Transverse colon (tissue), 4 donors: ENCODE measurements at places on chromosomes 16 and 17.

- DNase-seq: no peak
Observed at GRCh38 chr16:12341423-12341822, 364.9 kb downstream of the SNX29 start.

DNA sequence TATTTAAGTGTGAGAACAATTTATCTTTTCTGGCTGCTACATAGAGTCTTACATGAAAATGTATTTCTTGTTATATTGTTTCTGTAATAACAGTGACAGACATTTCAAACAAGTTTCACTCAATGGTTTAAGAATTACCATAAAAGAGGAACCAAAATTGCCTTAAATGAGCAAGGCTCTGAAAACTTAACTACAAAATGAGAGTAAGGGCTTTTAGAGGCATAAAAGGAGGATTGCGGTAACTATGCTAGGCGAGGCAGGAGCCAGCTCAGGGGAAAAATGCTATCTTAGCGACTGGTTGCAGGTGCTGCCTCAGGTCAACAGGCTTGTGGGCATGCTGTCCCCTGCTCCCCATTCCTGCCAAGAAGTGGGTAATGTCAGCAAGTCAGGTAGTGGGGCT lies 81.7 kb upstream of the MSI2 start:
- DNase-seq: no peak

DNA sequence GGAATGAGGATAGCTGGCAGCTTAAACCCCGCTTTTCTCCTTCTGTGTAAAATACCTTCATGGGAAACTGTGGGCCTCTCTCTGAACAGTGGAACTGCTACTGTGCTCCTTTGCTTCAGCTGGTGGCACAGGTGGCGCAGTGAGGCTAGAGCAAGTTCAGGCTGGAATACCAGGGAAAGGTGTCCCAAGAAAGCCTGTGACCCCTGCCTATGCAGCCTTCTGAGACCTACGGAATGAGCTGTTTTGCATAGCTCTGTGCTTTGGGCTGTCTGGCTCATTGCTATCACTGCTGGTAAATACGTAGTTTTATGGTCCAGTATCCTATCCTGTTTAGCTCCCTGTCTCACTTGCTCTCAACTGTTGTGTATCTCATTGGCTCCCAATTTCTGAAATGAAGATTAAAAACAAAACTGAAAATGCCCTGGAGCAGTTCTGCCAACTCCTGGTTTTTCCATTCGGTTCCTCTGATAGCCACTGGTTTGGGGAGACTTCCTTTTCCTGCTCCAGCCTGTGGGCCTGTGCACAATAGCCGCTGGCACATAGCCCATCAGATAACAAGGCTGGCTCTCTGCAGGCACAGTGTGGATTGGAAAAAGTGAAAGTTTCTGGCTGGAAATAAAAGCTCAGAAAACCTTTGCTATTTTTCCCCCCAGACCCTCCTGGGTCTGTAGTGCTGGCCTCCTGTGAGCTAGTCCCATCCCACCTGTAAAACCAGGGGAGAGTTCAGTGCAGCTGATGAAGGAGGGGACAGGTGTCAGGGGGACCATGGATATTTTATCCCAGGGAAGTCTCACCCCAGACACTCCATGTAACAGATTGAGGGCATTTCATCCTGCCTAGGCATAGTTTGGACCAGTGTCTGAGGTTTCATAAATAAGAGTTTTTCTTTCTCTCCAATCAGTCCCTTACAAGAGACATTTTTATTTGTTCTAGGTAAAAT lies 24.0 kb downstream of the LIMD2 start:
- DNase-seq: peak; percentile 86

GRCh38 chr16:50295541-50296132 lies 29.3 kb downstream of the ADCY7 start:
- no peak for DNase-seq

GRCh38 chr16:46746821-46747776 lies 1.0 kb downstream of the MYLK3 start:
- DNase-seq: no peak

GRCh38 chr16:88347656-88348376 lies 34.9 kb upstream of the ZNF469 start:
- no peak for DNase-seq

GRCh38 chr16:58392215-58393137 lies at the start of gene GINS3:
Gene GINS3, plus strand, starts transcription at chr16:58392471. Its CDS starts 131 bp downstream, at chr16:58392602.
- DNase-seq: peak; percentile 90

GRCh38 chr17:44529864-44530263 lies 26.7 kb upstream of the GPATCH8 start:
- no peak for DNase-seq

DNA sequence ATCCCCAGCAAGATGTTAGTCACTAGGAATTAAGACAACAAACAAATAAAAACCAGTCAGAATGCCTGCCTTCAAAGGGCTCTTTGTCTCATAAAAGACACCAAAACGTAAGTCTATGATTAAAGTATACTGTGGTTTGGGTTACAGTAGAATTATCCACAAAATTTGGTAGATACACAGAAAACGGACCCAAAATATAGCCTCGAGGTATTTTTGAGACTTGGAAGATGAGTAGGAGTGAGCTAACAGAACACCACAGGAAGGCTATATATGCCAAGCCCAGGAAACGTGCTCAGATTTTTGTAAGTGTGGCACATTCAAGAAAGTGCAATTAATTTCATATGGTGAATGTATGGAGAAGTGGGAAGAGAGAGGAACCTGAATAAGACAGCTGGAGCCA lies 831.4 kb downstream of the CDH11 start:
- DNase-seq: no peak

DNA sequence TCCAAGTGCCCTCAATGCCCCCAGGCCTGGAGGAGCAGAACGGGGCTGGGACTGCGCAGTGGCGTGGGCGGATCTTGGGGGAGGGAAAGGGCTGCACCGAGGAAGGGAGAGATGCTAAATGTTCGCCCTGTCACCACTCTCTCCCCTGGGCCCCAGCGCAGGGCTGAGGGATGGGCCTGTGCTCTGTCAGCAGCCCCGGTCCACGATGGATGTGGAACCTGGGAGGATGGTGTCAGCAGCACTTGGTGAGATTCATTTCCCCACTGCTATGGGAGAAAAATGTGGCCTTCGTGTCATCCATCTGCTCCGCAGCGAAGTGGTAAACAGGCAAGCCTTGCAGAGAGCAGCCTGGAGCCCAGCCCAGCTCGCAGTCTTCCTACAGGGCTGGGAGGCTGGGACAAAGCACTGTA lies 72.0 kb downstream of the TMEM132E start:
- DNase-seq: no peak

DNA sequence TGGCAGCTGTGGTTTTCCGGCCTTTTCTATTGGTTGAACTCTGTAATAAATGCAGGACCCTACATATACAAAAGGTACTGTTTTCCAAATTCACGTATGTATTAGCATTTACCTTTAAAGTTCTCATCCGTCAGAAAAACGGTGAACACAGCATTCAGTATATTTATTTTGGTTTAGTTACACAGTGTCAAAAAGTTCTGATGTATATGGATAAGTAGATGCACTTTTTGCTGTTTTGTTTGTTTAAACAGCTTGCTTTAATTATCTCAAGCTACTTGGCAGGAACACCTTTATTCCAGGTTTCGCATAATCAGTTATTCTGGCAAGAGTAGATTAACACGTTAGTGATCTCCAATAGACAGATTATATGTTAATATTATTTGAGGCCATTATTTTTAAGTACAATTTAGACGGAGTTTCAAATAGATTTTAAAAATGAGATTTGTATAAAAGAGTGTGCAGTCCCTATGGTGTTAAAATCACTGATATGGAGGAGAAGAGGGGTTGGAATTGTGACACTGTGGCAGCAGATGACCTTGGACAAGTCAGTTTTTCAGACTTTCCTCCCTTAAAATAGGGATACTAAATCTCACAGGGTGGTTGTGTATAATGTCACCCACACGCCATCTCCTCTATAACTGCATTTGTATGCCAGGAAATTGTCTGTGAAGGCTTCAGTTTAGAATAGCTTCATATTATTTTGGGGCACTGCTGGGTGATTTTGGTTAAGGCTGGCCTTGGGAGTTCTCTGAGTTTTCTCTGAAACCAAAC lies 2.1 kb downstream of the HERPUD1 start:
- no peak for DNase-seq

DNA sequence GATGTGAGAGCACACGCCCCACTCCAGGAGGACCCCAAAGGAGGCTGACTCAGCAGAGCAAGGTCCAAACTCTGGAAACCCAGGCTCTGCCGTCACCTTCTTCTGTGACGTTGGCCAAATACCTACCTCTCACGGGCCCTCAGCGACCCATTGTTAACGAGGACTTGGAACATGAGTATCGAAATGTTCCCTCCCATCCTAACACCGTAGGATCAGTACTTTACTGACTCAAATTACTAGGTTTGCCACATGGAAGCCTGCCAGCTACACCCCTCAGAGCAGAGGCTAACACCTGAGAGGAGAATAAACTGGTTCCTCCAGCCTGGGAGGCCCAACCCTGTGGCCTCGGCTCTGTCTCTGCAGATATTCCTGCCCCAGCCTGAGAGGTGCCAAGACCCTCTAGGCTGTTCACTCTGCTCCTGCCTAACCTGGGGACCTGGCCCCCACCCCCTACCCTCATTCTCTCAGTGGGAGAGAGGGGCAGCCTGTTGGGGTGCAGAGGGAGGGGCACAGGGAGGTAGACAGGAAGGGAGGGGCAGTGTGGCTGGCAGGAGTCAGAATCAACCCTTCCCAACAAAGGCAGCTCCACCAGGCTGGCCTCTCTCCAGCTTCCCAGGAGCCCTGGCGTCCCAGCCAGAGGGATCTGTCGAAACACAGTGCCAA lies 4.4 kb downstream of the PITPNM3 start:
- DNase-seq: peak; percentile 88

- DNase-seq: peak; percentile 17
Observed at GRCh38 chr17:33520426-33521330, 227.6 kb upstream of the ASIC2 start.

- DNase-seq: no peak
Observed at GRCh38 chr16:87042551-87043230, 274.5 kb downstream of the C16orf95 start.

DNA sequence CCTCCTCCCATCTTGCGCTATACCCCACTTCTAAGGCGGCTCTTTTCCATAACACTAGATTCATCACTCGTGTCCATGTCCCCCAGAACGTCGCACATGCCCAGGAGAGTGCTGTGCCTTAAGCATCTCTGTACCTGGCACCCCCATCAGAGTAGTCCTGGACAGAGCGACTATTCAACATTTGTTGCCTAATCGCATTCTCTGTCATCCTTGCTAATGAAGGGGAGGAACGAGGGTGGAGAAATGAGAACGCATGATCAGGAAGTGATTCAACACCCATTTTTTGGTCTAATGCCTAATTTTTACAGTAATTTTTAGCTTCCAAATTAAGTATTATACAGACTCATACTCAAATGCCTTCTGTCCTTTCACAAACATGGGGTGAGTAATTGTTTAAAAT lies 53.2 kb downstream of the SLC39A11 start:
- no peak for DNase-seq

- DNase-seq: no peak
Observed at GRCh38 chr16:57531253-57531575, 5.2 kb downstream of the CCDC102A start.

GRCh38 chr16:8694795-8695728 lies 20.6 kb downstream of the ABAT start:
- DNase-seq: no peak

DNA sequence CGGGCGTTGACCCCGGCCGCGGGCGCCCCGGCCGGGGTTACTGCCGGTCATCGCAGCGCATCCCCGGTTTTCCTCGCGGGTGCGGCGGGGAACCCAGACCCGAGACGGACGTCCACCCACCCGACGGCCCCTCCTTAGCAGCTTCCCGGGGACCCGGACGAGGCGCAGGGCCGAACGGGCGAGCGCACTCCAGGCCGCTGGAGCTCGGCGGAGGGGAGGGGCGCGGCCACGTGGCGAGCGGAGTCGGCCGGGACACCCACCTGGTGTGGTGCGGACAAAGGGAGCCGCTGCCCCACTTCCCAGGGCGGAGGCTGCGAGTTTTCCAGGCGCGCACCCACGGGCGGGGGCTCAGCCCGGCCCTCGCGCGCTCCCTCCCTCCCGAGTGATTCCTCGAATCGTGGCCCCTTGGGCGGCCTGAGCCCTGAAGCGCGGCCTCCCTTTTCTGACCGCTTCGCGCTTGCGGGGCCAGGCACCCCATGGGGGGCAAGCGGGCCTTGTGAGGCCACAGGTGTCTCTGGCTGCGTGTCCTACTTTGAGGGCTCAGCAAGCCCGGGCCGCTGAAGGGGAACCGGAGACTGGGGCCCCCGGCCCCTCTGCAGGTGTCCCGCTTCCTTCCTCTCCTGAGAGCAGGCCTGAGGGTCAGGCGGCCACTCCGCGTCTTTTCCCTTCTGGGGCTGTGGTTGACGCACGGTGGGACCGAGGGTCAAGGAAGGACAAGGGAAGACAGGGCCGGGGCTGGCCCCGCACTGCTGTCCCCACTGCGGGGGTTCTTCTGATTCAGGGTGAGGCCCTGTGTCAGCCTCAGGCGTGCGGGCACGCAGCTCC lies 1.1 kb upstream of the FASN start:
- peak; percentile 44 for DNase-seq

GRCh38 chr17:82022981-82023446 lies at the start of gene LRRC45:
Gene LRRC45, plus strand, starts transcription at chr17:82023305. Its CDS starts 339 bp downstream, at chr17:82023644.
- peak; percentile 100 for DNase-seq
